T-helper 9 cell (primary cell): ENCODE measurements at places on chromosomes 3 and 15.

- no peak for DNase-seq
These were observed 163.3 kb downstream of the ARRDC4 start for GRCh38 chr15:98123834-98124233.

- DNase-seq, result no peak
These were observed 106.2 kb downstream of the DGKG start for GRCh38 chr3:186255703-186256331.

GRCh38 chr15:31434588-31435260 lies 108.1 kb downstream of the KLF13 start:
- DNase-seq, result peak; percentile 66

- DNase-seq, result no peak
These were observed 169.8 kb upstream of the ROBO1 start for GRCh38 chr3:79937567-79937966.

GRCh38 chr3:177781686-177782161 lies 584.4 kb upstream of the TBL1XR1 start:
- DNase-seq, result no peak

- DNase-seq, result no peak
These were observed 130.7 kb downstream of the EBLN2 start for GRCh38 chr3:73192036-73192738.

DNA sequence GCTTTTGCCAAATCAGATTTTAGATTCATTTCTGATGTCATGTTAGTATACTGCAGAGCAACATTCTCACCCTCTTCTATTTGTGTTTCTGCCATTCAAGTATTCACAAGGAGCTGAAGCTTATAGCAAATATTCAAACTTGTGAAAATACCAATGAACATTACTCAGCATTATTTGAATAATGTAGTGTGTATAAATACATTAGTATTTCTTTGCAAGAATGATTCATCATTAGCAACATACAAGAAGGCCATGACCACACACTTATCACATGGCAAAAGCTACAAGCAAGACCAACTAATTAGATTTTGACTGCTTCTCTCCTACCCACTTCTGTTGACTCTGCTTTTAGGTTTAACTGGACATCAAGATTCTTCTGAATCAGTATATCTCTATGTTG lies 124.9 kb downstream of the IGSF11 start:
- DNase-seq, result no peak

DNA sequence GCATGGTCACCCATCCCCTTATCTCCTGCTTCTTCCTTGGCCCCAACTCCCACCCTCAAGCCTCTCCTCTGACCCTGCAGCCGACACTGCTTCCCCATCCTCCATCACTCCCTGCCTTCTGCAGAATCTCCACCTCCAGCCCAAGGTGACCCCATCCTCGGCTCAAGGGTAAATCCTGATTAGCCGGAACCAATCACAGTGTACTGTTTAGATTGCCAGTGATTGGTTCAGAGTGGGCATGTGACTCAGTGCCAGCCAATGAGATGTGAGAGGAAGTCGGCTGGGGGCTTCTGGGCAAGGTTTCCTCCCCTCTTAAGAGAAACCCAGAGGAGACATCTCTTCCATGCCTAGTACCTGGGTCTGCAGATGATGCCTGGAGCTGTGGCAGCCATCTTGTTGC lies 10.3 kb downstream of the CACNA2D2 start:
- DNase-seq, result no peak

- DNase-seq, result no peak
These were observed 22.7 kb downstream of the SEC61A1 start for GRCh38 chr3:128074851-128075521.

DNA sequence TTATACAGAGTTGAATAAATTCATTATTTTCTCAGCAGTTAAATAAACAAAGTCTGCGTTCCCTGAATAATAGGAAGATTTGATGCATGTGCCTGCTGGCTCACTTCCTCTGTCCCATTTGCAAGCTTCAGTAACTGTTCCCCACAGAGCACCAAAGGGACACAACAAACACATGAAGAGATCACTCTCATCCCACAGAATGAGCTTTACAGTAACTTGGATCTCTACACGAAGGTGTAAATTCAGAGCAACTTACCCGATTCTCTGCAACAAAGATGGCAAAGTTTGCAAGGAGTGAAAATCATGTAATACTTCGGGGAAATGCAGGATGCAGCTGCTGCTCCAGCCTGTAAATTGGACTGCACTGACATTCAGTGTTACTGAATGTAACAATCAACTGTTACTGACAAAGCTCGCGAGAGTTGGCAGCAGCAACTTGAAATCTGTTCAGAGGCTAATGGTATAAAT lies at the start of gene BCHE:
Gene BCHE (minus strand): TSS at position 366 of the 468 bp plus-strand sequence. CDS start 6,390 bp downstream, outside the sequence.
- no peak for DNase-seq

- DNase-seq, result no peak
These were observed 184.8 kb downstream of the MECOM start for GRCh38 chr3:169478566-169479313.

- no peak for DNase-seq
These were observed 24.8 kb upstream of the ATG7 start for GRCh38 chr3:11247362-11247761.

- no peak for DNase-seq
These were observed 144.6 kb upstream of the ZPLD1 start for GRCh38 chr3:102290241-102290640.

DNA sequence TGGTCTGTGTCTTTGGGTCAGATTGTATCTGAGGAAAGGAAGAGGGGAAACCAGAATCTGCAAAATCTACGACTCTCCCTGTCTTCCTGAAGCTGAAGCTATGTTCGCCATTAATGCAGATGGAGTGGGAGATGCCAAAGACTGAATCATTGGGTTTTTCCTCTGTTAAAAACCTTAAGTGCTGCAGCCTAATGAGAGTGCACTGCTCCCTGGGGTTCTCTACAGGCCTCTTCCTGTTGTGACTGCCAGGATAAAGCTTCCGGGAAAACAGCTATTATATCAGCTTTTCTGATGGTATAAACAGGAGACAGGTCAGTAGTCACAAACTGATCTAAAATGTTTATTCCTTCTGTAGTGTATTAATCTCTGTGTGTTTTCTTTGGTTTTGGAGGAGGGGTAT lies 24.0 kb downstream of the RMDN3 start:
- no peak for DNase-seq

- no peak for DNase-seq
These were observed 45.6 kb upstream of the IREB2 start for GRCh38 chr15:78392430-78392829.

- DNase-seq, result no peak
These were observed 704.7 kb upstream of the ROBO1 start for GRCh38 chr3:80472459-80472858.

GRCh38 chr3:157939166-157939565 lies 167.1 kb downstream of the SHOX2 start:
- no peak for DNase-seq

DNA sequence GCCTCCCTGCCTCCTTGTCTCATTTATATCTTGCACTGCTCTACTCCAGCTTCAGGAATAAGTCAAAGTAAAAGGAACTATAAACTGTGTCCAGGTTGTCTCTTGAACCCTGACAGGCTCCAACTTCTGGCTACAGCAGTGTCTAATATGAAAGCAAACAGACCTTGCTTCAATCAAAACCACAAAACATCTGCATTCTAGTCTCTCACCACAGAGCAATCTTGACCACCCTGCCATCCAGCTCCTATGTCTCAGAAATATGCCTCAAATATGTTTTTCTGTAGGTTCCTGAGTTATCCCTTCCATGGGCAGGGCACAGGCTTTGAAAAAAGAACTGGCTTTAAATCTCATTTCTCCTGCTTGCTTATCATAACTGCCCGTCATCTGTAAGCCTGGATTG lies 13.0 kb upstream of the RAMAC start:
- DNase-seq, result no peak

DNA sequence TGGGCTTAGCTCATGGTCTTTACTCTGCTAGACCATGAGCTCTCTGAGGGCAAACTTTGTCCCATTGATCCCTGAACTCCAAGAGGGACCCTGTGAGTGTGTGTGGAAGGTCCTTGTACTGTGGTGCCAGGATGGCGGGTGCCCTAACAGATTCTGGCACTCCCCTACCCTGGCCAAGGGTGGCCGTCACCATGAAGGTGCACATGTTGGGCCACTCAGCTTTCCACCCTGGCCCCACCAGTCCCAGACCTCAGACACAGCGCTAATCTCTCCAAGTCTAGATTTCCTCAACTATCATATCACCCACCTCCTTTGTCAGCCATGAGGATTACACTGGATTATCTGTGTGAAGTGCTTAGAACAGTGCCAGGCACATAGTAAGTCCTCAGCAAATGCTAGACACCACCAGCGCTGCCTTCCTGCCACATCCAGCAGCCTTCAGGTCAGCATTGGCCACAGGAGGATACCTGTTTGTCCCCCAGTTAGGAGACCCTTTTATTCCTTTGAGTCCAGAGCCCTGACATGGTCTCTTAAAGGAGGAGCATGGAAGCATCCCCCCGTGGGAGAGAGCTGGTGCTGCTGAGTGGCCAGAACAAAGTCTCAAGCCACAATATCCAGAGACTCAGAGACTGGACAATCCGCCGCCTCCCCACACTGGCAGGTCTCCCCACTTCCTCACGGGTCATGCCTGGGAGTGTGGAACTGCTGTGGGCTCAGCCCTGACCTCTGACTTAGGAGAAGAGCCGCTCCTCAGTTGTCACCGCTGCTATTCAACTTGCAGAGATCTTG lies 44.5 kb upstream of the SLCO2A1 start:
- DNase-seq, result no peak

- no peak for DNase-seq
These were observed 35.6 kb upstream of the MUC4 start for GRCh38 chr3:195847055-195847950.

GRCh38 chr3:148789906-148790305 lies 37.7 kb upstream of the CPB1 start:
- DNase-seq, result no peak

GRCh38 chr3:69893274-69893673 lies 106.3 kb upstream of the SAMMSON start:
- no peak for DNase-seq
